Mesothelial cell of epicardium (in vitro differentiated cells): ENCODE measurements at places on chromosomes 11 and 22. TPM values are rescaled to one million over a fixed set of nuclear protein-coding genes. Genes with fewer than 3 reads are reported as not detected.
A peak's percentile ranks its signal among the peaks of the same experiment; 100 is the strongest.

- no peak overlapping the region for H3K27ac ChIP-seq
- no peak overlapping the region for H3K4me3 ChIP-seq
- H3K4me1 ChIP-seq = no peaks in the 10 kb centered on the region
Measured at GRCh38 chr22:42862045-42862734, 5.1 kb upstream of the ARFGAP3 start.

DNA sequence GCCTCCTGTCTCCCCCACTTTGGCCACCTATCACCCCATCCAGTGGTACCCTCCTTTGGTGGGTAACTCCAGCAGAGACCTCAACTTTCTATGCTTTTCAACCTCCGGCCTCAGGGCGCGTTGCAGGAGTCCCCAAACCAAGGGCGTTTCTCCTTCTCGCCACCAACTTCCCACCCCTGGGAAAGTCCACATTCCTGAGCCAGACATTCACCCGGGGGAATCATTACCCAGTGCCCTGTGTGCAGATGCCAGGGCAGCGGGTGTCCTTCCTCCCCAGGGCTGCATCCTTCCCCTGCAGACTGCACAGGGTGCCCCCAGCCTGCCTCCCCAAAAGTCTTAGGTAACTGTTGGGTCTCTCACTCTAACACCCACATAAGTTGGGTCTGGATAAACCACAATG is 26.4 kb downstream of the MYEOV start:
- H3K36me3 ChIP-seq = no peaks in the 10 kb centered on the region
- no peak for DNase-seq
- H3K27me3 ChIP-seq = no peaks in the 10 kb centered on the region
- no peak overlapping the region for H3K27ac ChIP-seq
- no peaks in the 10 kb centered on the region for H3K4me1 ChIP-seq

DNA sequence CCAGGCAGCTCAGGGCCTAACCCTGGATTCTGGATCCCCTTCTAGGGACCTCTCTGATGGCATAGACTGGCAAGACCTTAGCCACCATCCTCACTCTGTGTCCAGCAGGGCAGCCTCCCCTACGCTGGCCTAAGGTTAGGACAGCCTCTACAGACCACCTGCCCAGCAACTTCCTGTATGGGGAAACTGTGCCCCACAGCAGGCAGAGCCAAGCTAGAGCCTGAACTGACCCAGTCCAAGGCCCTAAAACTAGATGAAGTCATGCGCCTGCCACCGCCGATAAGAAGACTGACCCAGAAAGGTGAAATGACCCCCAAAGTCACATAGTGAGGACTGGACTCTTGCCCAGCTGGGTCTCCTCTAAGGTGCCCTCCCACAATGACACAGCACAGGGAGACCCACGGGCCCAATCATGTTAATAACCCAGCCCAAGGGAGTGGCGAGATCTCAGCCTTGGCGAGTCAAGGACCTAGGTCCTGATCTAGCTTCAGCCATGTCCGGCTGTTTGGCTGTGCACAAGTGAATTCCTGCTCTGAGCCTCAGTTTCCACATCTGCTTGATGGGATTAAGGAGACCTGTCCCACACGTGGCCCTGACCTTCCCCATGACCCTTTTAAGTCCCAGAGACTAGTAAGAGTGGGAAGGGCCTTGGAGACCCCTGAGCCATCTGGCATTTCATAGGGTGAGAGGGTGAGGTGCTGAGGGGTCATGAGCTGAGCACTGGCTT is 17.6 kb downstream of the STARD10 start:
- H3K4me3 ChIP-seq = no peak overlapping the region
- no peak overlapping the region for H3K27ac ChIP-seq
- no peak for DNase-seq
- peaks cover 41% of the 10 kb centered on the region for H3K4me1 ChIP-seq
- no peaks in the 10 kb centered on the region for H3K27me3 ChIP-seq

DNA sequence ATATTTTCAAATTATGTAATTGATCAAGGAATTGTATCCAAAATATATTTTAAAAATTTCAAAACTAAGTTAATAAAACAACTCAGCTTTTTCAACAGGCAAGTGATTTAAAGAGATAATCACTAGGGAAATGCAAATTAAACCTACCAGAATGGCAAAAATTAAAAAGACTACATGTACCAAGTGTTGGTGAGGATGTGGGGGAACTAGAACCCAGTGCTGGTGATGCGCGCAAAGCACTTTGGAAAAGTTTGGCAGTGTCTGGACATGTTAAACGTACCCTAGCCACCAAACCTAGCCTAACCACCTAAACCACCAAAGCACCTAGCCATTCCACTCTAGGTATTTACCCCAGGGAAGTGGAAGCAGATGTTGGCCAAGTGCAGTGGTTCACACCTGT is 22.9 kb downstream of the PACSIN2 start:
- no peak for DNase-seq
- H3K27me3 ChIP-seq = no peaks in the 10 kb centered on the region
- H3K36me3 ChIP-seq = peaks cover 3% of the 10 kb centered on the region
- H3K27ac ChIP-seq = no peak overlapping the region

DNA sequence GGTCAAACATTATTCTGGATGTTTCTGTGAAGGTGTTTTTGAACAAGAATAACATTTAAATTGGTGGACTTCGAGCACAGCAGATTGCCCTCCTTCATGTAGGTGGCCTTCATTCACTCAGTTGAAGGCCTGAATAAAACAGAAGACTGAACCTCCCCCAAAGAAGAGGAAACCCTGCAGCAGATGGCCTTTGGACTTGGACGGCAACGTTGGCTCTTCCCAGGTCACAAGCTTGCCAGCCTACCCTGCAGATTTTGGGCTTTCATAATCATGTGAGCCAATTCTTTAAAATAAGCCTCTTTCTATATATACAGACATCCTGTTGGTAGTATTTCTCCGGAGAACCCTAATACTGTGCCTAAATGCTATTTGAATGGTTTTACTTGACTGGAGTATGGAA is 432.2 kb upstream of the NARS2 start:
- peaks cover 60% of the 10 kb centered on the region for H3K36me3 ChIP-seq
- H3K27ac ChIP-seq = no peak overlapping the region
- H3K4me3 ChIP-seq = no peak overlapping the region

DNA sequence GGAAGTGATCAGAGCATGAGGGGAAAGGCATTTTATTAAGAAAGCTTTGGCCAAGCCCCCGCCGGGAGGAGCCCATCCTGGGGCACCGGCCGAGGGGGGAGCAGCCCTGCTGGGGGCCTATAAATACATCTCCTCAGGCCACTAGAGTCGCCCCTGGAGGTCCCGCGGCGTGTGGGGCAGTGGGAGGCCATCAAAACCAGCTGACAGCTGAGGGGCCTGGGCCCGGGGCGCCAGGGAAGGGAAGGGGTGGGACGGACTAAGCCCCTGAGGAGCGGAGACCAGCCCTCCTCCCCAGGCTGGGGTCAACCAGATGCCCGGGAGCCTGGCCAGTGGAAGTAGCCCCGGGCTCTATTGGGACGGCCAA is 13.1 kb downstream of the SCARF2 start:
- H3K4me1 ChIP-seq = peaks cover 4% of the 10 kb centered on the region
- no peak overlapping the region for H3K4me3 ChIP-seq
- H3K27ac ChIP-seq = no peak overlapping the region
- peaks cover 1% of the 10 kb centered on the region for H3K27me3 ChIP-seq
- no peak for DNase-seq
- H3K36me3 ChIP-seq = peaks cover 22% of the 10 kb centered on the region

- H3K27me3 ChIP-seq = peaks cover 36% of the 10 kb centered on the region
- no peaks in the 10 kb centered on the region for H3K4me1 ChIP-seq
- no peak overlapping the region for H3K4me3 ChIP-seq
- no peak overlapping the region for H3K27ac ChIP-seq
- DNase-seq = no peak
Measured at GRCh38 chr22:36753120-36753802, 22.7 kb downstream of the IFT27 start.

- H3K4me3 ChIP-seq = peak overlapping the region; percentile 62
- DNase-seq = no peak
- no peak overlapping the region for H3K27ac ChIP-seq
- peaks cover 56% of the 10 kb centered on the region for H3K27me3 ChIP-seq
Measured at GRCh38 chr22:27794226-27794625, 7.3 kb downstream of the MN1 start.

- peaks cover 2% of the 10 kb centered on the region for H3K27me3 ChIP-seq
- H3K36me3 ChIP-seq = no peaks in the 10 kb centered on the region
- peaks cover 21% of the 10 kb centered on the region for H3K4me1 ChIP-seq
- H3K4me3 ChIP-seq = peak overlapping the region; percentile 80
- DNase-seq = no peak
Measured at GRCh38 chr11:18699848-18700261, 1.3 kb downstream of the TMEM86A start.

Gene TRIM51
- total RNA-seq = not detected in 3 replicates

Gene SLC16A8
- total RNA-seq = 0.14 to 0.60 TPM (median 0.18 TPM) in 3 replicates

Gene OR51E1
- not detected in 3 replicates for total RNA-seq

Gene RFPL2
- 0.36 to 0.53 TPM (median 0.40 TPM) in 3 replicates for total RNA-seq
